ENCODE measurements at places on chromosomes 7 and 10.

GRCh38 chr7:109387530-109387929 lies 817.9 kb downstream of the DNAJB9 start:
- no peak for DNase-seq

- DNase-seq: no peak
Observed at GRCh38 chr7:22561321-22561811, 61.4 kb upstream of the STEAP1B start.

DNA sequence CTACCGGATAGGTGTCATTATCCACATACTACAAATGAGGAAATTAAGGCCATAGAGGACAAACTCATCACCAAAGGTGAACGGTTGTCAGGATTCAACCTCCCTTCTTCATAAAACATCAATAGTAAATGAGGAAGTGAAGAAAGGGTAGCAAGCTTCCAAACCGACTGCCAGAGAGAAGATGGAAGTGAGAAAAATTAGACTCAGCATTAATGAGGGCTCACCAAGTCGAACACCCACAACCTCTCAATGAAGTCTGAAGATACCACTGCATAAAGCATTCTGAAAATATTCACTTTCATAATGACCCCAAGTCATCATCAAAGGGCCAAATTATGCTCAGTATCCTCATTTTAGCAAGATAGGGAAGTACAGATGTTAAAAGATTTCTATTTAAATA lies 29.6 kb downstream of the ABCB4 start:
- DNase-seq: no peak

- no peak for DNase-seq
Observed at GRCh38 chr10:55174419-55174818, 373.4 kb upstream of the PCDH15 start.

DNA sequence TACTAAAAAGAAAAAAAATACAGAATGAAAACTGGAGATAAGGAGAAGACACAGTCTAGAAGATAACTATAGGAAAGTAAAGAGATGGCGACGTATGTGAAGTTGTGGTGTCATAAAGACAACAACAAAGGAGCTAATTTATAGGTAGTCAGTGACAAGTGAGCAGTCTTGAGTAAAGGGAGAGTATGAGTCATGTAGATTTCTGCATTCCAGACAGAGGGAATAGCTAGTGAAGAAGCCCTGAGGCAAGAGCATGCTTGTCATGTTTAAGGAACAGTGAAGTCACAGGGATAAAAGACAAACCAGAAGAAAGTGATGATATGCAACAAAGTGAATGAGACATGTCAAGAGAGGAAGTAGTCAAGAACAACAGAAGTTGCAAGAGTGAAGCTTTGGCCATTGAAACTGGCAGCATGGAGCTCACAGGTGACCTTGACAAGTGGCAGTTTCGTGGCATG lies 2.3 kb upstream of the MIOS start:
- DNase-seq: no peak

Measured in progenitor cell of endocrine pancreas (in vitro differentiated cells).